ENCODE measurements at places on chromosomes 5 and 9.

- no peak for DNase-seq
These were observed 32.5 kb downstream of the GSN start for GRCh38 chr9:121300283-121301119.

GRCh38 chr9:74804018-74804385, 83.7 kb downstream of the TRPM6 start:
- DNase-seq = no peak

DNA sequence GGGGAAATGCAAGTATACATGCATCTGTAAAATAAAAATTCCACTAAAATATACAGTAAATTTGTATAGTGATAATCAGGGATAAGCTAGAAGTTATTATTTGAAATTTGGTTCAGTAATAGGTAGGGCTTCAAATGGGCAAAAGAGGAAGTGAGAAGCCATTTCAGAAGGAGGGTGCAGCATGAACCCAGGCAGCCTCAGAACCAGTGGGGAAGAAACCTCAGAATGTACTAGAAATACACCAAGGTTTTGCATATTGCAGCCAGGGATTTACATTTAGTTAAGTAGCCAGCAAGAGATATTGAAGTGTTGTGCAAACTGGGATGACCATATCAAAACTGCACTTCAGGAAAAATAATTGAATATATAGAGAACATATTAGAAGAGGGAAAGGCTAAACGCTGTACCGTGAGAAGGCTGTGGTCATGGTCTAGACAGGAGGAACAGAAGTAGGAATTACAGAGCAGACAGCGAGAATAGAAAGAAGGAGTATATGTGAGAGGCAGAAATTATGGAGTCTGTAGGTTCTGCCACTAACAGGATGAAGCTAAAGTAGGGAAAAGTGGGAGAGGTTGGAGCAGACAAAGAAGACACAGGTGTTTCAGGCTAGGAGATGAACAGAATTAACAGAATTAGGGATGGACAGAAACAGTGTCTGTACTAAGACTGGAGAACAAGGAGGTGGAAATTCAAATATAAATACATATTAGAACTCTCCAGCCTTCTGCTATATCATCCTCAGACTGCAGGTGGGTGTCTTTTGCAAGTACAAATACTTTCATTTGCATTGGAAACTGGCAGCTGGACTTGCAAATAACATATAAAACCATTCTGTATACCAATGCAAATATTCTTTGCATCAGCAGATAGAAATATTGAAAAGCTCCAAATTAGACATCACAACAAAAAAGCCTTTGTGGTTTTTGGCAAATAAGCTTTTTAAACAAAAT, 335.6 kb downstream of the ZNF608 start:
- DNase-seq = no peak

DNA sequence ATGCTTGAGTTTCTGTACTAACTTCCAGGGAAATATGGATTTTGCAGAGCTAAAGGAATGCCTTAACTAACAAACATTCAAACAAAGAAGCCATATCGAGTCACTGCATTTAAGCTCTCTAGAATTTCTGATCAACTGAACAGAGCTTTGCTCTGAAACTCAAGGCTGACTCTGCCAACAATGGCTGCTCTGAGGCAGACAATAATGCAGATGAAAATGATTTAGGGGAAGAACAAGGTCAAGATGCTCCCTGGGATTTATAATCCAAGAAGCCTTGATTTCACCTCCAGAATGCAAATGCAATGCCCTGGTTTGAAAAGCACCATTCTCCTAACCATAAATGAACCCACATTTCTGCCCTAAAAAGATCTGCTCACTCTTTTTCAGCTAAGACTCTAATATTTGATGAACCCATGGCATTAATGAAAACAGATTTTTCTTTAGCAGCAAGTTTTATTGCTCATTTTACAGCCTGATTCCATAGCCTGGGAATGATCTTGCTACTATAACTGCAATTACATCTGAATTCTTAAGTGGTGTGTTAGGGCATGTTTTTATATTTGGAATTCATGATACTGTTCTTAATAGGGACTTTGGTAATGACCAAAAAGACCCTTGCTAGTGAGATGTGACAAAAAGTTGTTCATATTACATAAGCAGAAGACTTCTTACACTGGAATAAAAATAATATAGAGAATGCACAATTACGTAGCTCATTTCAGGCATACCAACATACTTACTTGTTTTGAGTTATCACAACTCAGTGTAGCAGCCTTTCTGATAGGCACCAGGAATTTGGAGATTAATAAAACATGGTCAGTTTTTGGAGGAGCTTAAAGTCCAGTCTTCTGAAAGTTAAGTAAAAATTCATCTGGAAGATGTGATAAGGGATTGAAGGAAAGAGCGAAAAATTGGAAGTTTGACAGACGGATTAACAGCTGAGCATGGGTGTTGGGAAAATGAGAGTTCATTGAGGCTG, 169.4 kb downstream of the TRPM3 start:
- DNase-seq = no peak

- DNase-seq = no peak
These were observed 4.1 kb upstream of the CAVIN4 start for GRCh38 chr9:100573655-100574260.

- no peak for DNase-seq
These were observed 164.7 kb upstream of the TARS1 start for GRCh38 chr5:33275921-33276627.

- DNase-seq = no peak
These were observed 75.3 kb downstream of the TJP2 start for GRCh38 chr9:69249337-69249736.

DNA sequence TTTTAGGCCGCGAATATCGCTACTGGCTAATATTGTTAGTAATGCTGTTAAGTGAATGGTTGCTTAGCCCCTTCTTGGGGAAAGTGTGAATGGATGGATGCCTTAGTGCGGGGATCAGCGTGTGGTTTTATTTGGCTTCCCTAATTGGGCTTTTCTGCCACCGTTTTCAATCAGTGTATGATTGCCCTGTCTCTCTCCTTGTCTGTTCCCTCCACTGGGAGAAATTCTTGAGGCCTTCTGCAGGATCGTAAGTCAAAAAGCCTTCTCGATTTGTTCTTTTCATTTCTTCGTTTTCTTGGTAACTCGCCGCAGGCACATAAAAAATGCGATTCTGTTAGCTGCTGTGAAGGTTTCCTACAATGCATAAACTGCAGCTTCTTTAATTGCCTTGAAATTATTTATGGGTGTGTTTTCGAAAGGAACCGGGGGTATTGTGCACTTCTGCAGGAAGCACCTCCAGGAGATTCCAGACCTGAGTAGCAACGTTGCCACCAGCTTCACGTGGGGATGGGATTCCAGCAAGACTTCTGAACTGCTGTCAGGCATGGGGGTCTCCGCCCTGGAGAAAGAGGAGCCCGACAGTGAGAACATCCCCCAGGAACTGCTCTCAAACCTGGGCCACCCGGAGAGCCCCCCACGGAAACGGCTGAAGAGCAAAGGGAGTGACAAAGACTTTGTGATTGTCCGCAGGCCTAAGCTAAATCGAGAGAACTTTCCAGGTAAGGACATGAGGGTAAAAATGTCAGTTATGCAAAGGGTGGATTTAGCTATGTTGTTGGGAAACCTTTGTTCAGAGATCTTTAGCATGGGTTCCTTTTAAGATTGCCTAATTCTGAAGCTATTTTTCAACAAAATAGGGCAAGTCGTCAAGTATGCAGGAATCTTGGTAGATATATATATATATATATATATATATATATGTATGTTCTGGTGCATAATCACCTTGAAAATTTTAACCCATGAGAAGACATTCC, 700 bp downstream of the SKP2 start:
- DNase-seq = no peak

- DNase-seq = no peak
These were observed 50.6 kb upstream of the CDK20 start for GRCh38 chr9:88024896-88025295.

DNA sequence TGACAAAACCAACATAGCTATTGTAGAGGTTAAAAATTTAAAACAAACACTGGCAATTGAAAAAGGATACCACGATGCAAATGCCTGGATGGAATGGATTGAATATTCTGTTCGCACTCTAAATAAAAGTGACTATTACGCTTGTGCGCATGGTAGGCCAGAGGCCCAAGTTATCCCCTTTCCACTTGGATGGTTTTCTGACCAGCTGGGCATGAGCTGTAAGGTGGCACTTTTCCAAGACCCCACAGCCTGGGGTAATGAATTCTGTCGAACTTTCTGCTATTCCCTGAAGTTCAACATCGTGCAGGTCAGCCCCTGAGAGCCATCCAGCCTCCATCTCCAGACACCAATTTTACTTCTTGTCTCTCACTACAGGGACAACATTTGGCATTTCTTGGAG, 5.4 kb upstream of the RNF180 start:
- DNase-seq = no peak

- DNase-seq = peak; percentile 58
These were observed 65.0 kb downstream of the UGCG start for GRCh38 chr9:111961575-111961974.

GRCh38 chr9:38278457-38278856, 114.0 kb upstream of the ALDH1B1 start:
- DNase-seq = no peak

GRCh38 chr5:142095035-142095434, 13.5 kb upstream of the NDFIP1 start:
- DNase-seq = no peak

DNA sequence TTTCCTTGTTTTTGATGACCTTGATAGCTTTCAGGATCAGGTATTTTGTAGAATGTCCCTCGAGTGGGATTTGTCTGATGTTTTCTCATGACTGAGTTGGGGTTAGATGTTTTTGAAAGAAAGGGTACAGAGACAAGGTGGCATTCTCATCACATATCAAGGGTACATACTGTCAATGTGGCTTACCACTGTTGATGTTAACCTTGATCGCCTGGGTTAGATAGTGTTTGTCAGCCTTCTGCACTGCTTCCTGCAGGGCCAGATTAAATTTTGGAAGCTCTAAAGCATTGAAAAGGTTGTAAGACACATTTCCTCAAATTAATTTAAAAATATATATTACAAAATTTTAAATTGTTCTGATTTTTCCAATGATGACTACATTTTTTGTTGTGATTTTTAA, 287.4 kb upstream of the ACTBL2 start:
- DNase-seq = no peak

DNA sequence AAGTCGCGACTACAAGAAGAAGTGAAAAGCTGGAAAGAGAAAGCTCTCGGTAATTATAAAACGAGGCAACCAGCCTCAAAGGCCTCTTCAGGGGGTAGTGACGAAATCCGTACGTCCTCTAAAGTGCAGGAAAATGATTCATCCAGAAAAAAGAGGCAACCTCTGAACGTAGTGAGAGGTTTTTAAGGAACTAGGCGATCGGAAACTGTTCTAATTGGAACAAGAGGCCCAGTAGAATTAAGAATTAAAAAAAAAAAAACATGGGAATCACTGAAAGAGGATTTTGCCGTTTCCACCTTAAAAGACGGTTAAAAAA, 1.0 kb downstream of the CSNK1A1 start:
- no peak for DNase-seq

DNA sequence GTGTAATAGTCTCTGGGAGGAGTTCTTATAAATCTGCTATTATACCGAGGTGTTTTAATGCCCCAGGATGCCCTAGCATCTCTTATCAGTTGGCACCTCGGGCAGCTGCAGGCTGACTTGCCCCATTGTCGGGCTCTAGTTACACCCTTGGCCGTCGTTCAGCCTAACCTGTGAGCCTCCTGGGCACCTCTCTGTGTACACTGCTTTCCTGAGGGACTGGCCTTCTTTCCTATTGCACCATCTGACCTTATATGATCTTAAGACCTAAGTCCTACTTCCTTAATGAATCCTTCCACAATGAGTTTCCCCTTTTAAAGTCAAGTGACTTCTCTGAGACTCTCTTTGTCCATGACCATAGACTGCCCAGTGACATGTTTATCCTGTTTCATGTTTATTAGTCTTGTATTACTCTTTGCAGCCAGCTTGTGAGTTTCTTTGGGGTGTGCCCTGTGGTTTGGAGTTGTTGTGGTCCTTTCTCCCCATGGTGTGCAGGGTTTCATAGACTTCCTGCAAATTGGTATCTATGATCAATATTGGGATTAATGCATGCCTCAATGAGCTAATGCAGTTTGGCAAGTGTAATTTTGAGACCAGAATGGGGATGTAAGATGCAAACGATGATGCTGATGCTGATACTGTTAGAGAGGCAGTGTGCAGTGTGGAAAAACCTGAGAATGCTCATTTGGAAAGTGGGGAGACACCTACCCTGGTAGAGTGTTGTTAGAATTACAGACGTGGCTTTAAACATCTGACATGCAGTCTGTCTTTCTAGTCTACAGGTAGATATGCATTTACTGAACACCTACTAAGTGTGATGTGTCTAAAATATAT, 4.9 kb downstream of the DAPK1 start:
- DNase-seq = peak; percentile 39

DNA sequence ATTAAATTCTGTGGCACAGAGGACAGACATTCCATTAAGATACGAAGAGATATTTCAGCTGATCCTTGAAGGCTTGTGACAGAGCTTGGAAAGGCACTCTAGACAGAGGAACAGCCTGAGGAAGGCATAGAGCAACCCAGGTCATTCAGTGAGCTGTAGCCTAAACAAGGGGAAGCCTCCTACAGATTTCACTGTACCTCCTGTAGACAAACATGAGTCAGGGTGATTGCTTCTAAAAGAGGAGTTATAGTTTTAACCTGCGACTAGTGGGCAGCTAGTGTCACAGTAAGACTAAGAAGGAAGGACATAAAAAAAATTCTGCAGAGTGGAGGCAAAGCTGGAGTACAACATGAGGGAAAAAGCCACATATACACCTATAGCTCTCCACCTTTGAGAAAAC, 43.5 kb upstream of the ANKDD1B start:
- peak; percentile 17 for DNase-seq

DNA sequence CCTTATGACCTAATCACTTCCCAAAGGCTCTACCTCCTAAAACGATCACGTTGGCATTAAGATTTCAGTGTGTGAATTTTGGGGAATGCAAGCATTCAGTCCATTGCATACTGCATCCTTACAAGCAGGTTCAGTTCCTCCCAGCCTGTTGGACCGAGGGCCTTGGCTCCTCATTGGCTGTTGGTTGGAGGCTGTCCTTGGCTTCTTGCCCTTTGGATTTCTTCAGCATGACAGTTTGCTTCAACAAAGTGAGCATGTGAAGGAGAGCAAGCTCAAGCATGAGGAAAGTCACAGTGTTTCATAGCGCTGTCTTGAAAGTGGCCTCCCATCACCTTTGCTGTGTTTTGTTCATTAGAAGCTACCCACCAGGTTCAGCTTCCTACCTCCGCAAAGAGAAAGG, 109.5 kb downstream of the GADD45G start:
- no peak for DNase-seq

GRCh38 chr9:74499770-74500583, 2.8 kb downstream of the RORB start:
- no peak for DNase-seq

- DNase-seq = no peak
These were observed 8.0 kb downstream of the SNAPC4 start for GRCh38 chr9:136391737-136392537.
